Stimulated activated CD8-positive, alpha-beta memory T cell treated with anti-CD3 and anti-CD28 coated beads, Interleukin-15, amount 100 ng/mL, for 48 hours (primary cell): ENCODE measurements at places on chromosomes 1 and 21.

GRCh38 chr1:71828431-71829012 is 453.8 kb downstream of the NEGR1 start:
- DNase-seq: no peak

GRCh38 chr1:30730346-30731108 is 7.1 kb upstream of the MATN1 start:
- no peak for DNase-seq

GRCh38 chr1:230878591-230878990 is 10.3 kb upstream of the C1orf198 start:
- no peak for DNase-seq

DNA sequence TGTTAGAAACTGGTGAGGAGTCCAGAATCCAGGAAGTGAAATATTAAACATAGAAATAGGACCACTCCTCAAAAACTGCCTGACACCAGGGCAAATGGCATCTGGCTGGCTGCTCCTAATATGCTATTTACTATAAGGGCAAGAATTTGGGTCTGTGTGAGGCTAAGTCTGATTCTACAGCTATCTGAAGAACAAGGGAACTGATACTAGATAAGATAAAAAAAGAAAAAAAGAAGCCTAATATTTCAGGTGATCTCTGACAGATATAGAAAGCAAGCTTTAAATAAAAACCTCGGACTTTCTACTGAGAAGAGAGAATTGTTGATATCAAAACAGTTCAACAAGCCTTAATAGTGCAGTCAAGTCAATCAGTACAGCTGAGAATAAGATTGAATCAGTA is 42.1 kb upstream of the VAV3 start:
- no peak for DNase-seq

DNA sequence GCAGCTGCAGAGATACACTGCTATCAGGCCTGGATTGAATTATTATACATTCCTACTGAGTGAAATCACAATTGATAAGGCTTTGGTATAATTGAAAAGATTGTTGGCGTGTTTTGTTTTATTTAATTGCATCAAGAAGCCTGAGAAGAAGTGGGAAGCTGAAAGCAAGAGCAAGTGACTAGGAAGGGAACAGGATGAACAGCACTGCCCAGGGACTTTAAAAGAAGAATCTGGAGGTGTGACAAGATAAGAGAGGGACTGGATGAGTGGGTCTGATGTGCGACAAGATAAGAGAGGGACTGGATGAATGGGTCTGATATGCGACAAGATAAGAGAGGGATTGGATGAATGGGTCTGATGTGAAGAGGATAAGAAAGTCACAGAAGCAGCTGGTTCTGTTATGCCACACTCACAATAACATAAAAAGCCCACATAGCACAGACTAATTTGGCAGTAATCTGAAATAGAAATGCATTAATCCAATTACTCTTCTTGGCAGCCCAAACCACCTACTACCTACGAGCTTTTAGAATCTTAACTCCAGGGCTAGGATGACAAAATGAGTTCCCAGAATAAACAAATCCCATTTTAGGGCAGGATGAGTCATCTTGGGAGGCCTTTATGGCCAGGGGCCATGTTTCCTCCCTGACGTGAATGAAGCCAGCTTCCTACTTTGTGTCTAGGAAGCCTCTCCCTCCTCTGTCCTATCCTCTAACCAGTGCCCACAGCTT is 129.7 kb downstream of the DUSP10 start:
- DNase-seq: no peak
